NCI-H1930 (cell line): ENCODE measurements at places on chromosomes 12 and 14.
A peak's percentile ranks its signal among the peaks of the same experiment; 100 is the strongest.

GRCh38 chr14:60753264-60754119, 18.9 kb downstream of the MNAT1 start:
- no peak for DNase-seq

- no peak for DNase-seq
These were observed 108.8 kb downstream of the TXNDC16 start for GRCh38 chr14:52443506-52443905.

DNA sequence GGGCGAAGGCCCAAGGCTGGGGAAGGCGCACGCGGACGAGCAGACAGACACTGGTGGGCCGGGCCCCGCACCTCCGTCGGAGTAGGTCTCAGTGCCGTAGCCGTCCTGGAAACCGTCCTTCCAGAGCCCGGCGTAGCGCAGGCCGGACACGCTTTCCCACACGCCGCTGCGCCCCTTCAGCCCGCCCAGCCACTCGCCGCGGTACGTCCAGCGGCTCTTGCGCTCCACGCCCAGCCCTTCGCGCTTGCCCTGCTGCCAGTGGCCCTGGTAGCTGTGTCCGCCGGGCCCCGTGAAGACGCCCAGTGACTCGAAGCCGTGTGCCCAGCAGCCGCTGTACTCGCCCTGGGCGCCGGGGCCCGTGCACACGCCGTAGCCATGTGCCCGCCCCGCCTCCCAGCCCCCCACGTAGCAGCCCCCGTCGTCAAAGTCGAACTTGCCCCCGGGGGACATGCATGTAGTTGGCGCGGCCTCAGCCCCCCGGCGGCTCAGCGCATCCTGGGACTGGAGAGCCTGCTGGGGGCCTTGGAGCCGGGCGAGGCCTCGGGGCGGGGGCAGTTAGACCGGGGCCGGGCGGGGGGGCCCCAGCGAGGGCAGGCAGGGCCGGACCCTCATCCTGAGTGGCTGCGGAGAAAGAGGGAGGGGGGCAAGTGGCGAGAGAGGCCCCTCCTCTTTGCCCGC, 1.4 kb downstream of the JPH4 start:
- DNase-seq: no peak

- no peak for DNase-seq
These were observed 41.5 kb upstream of the ANKS1B start for GRCh38 chr12:100026241-100026640.

DNA sequence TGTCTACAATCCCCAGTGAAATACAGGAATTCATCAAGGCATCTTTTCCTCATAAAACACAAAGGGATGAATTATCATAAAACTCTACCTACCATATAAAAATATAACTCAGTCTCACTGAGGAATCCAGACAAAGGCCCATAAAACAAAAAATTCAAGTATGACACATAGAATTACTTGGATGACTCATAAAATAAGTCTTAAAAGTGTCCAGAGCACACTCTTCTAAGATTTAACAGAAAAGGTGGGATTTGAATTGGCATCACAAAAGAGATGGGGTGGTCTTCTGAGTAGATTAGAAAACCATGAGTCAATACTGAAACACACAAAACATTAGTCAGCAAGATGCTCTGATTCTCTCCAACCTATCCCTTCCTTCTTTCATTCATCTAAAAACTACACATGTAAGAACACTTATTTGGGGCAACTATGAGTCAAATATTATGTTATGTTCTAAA, 202.7 kb upstream of the GARIN6 start:
- DNase-seq: no peak

GRCh38 chr14:61461808-61462275, 140.5 kb downstream of the PRKCH start:
- peak; percentile 52 for DNase-seq

GRCh38 chr12:5391653-5392052, 40.3 kb upstream of the NTF3 start:
- no peak for DNase-seq

GRCh38 chr12:121791671-121792551, 1.6 kb downstream of the RHOF start:
- no peak for DNase-seq

GRCh38 chr14:69980457-69981425, 101.5 kb downstream of the SMOC1 start:
- DNase-seq: no peak

- DNase-seq: no peak
These were observed 85.1 kb upstream of the CCDC91 start for GRCh38 chr12:28104903-28105864.

- peak; percentile 56 for DNase-seq
These were observed 745 bp downstream of the CAND1 start for GRCh38 chr12:67269633-67270573.
